ENCODE measurements at places on chromosomes 4 and X.

DNA sequence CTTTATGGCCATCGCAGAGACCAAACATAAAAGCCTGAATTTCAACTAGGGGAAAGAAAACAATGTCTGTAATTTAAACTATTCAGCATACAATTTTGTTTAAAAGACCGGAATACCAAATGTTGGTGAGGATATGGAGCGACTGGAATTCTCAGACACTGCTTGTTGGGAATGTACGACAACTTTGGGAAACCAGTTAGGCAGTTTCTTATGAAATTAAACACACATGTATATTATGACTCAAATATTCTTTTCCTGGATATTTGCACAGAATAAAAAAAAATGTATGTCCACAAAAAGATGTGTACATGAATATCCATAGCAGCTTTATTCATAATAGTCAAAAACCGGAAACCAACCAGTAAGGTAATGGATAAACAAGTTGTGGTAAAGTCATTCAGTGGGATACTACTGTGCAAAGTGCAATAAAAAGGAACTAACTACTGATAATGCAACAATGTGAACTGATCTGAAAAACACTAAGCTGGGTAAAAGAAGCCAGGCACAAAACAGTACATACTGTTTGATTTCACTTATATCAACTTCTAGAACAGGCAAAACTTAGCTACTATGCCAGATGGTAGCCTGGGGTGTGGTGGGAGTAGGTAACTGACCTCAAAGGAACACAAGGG is 152.7 kb upstream of the FTHL17 start:
- DNase-seq, result no peak

DNA sequence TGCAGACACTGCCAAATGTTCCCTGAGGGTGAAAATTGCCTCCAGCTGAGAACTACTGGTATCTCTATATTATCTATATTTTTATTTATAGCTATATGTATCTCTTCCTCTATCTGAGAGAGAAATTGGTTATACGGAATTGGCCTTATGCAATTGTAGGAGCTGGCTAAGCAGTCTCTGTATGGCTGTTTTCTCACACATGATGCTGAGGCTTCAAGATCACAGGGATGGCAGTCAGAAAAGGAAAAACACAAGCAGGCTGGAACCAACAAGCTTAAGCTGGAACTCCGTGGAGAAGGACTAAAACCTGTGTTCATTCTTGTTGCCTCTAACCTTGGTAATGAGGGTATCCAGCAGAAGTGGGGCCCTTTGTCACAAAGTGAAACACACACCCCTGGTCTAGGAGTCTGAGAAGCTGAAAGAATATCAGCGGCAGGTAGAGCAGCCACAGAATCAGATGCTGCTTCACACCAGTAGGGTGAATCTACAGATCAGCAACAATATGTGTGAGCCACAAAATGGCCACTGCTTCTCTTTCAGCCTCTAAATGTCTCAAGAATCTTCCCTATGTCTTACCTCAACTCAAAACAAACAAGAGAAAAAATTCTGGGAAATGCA is 166.5 kb upstream of the PPP1R2C start:
- peak; percentile 44 for DNase-seq

- no peak for DNase-seq
Observed at GRCh38 chr4:126779001-126779400, 853.8 kb upstream of the INTU start.

DNA sequence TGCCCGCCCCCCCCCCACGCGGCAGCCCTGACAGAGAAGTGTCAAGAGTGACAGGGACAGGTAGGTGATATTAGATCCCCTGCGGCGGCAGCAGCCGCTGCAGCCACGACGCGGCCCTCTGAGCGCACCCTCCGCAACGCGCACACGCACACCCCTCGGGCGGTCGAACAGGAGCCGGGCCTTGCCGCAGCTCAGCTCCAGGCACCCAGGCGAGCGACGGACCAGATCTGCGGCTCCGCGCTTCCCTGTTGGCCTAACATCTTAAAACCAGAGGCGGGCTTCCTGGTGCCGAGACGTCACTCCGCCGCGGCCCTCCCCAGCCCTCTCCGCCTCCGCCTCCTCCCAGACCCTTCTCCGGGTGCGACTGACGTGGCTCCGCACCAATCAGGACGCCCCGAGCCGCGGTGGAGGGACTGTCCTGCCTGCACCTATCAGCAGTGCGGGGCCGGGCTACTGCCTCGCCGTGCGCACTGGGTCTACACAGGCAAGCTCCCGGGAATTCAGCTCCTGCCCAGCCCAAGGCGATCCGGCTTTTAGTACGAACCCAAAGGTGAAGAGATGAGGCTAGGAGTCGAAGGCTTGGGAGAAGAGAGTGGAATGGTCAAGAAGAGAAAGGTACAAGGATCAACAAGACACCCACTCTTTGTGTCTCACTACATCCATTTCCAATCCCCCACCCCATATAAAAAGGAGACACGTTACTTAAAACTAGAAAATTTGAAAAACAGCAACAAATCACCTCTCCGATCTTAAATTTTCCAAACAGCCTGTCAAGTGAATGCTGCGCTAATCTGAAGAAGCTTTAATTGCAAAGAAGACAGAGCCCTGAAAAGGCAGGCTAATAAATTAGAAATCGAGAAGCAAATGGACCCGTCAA is at the start of gene PITX2:
Gene PITX2 (minus strand): TSS at position 237 of the 877 bp plus-strand sequence. CDS start 617 bp downstream, outside the sequence.
- no peak for DNase-seq

DNA sequence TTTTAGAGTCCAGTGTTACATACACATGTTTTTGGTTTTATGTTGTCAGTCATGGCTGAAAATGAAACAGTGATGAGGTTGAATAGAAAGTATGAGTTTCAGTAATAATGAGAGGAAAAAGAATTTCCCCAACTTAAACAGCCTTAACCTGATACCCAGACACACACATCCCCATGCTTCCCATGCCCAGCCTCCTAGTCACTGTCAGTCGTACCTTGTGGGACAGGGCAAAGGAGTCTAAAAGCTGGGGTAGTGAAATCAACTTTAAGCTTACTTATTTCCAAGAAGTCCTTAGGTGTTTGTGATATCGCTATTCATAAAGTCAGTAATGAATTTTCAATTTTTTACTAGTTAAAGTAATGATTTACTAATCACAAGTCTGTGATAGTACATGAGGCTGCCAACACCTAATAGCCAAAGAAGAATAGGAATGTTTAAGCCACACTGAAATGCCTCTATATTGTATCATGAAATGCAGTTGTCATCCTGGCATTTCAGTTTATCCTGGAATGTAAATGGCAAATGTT is 24.3 kb upstream of the GPR34 start:
- DNase-seq, result no peak

DNA sequence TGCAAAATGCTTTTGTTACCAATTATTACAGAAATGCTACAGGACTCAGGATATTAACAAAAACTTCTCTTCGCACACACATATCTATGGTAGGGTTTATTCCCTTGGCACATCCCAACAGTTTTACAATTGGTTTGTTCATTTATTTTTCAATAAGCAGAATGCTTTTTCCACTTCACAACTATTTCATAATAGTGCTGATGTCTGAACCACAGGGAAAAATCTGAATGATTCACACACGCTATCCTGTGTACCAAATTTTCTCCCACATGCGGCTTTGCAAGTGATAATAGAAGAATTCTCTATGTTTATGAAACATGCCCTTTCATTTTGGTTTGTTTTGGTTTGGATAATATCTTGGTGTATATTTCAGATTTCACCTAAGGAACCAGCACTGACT is 725.7 kb upstream of the TENM3 start:
- no peak for DNase-seq

GRCh38 chrX:96861218-96861617 is 22.5 kb upstream of the RPA4 start:
- no peak for DNase-seq

DNA sequence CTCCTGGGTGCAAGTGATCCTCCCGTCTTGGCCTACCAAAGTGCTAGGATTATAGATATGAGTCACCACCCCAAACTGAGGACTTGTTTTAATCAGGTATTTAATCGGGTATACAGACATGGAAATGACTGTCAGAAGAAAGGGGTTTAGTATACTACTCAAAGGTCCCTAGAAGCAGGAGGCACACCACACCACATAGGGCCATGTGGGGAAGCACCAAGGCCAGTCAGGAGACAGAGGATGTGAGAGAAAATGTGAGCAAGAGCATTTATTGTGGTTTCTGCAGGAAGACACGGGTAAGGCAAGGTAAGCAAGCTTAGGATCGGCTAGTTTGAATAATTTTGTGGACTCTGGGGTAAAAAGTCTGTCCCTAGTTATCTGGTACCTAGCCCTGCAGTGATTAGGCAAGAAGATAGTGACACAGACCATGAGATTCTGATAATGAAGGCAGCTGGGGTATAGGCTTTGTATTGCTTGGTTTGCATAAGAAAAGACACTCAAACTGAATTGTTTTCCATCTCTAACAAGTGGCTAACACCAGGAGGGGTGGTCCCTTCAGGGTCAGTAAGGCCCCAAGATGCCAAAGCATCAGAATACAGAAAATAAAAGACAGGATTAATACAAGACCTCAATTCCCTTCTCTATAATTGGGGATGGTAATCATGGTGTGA is 408.8 kb upstream of the F9 start:
- DNase-seq, result no peak

DNA sequence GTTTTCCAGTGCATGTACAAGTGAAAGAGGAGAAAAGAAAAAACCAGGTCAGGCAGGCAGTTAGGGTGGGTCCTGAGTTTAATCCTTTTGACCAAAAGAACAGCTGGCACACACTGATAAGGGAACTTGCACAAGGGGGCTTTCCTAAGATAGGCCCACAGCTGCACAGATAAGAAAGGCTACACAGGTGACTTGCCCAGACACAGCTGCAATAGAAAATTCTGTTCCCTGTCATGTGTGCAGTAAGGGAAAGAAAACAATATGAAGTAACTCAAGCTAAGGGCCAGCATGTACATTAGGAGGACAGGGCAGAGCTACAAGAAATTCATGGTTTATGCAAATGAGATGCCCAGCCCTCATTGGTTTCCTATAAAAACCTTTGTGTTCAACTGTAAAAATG is 32.9 kb downstream of the LUZP4 start:
- DNase-seq, result no peak

DNA sequence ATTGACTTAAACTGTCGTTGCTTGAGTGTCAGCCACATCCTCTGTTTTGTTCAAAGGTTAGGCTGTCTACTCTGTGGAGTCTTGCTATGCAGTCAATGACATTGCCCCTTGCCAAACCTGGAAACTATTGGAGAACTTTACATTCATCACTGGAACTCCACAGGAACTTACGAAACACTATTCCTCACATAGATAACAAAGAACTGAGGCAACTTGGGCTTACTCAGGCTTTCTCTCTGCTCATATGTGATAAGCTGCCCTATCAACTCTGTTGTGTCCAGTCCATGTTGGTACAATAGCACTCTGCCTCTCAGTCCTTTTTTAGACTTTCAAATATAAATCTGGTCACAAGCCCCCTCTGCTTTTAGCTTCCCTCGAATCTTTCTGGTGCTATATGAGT is 9.4 kb downstream of the NPY5R start:
- no peak for DNase-seq

- no peak for DNase-seq
Observed at GRCh38 chrX:154121207-154121606, 22.8 kb upstream of the OPN1LW start.

GRCh38 chr4:13944095-13944511 is 316.6 kb upstream of the BOD1L1 start:
- DNase-seq, result no peak

- DNase-seq, result no peak
Observed at GRCh38 chrX:70774223-70774622, 134.3 kb downstream of the TEX11 start.

- no peak for DNase-seq
Observed at GRCh38 chr4:141565379-141566089, 70.8 kb upstream of the IL15 start.

- no peak for DNase-seq
Observed at GRCh38 chr4:185580699-185581098, 45.4 kb upstream of the PDLIM3 start.

DNA sequence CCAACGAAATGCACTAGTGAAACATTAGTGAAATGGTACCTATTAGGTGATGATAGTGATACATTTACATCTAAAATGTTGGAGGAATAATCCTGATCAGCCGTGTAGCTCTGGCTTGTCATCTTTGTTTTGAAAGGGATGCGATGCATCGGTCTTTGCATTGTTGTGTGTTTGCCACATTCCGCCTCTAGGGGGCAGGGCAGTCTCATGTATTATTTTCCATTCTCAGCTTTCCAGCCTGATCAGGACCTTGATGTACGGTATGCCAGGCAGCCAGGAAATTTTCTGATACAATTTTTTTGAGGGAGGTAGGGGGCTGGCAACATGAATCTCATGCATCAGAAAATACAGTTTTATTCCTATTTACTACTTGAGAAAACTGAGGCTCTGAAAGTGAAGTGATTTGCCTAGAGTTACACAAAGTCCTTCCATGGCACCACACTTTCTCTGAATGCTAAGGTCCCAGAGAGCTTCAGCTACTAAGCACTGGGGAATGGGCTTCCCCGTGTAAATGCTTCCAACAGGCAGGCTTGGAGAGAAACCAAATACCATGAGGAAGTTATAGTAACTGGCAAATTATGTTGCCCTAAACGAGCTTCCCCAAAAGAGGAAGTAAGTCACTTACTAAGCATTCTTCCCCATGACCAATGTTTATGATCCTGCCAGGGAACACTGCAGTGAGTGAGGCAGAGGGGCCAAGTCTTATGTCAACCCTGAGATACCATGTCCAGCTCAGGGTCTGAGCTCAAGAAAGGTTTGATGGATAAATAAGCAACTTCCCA is 31.8 kb upstream of the IQSEC2 start:
- peak; percentile 68 for DNase-seq

GRCh38 chr4:12408364-12408763 is 979.7 kb upstream of the HS3ST1 start:
- DNase-seq, result no peak

DNA sequence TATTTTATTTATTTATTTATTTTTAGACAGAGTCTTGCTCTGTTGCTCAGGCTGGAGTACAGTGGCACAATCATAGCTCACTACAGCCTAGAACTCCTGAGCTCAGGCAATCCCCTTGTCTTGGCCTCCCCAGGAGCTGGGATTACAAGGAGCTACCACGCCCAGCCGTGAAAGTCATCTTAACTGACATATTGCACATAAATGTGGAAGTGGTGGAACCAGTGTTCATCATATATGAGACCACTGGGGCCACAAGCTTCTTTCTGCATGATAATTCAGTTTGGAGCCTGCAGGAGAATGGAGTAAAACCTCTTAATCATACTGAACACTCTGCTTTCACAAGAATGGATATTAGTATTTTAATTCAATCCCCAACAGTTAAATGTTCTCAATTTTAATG is 12.5 kb upstream of the CTSO start:
- no peak for DNase-seq

DNA sequence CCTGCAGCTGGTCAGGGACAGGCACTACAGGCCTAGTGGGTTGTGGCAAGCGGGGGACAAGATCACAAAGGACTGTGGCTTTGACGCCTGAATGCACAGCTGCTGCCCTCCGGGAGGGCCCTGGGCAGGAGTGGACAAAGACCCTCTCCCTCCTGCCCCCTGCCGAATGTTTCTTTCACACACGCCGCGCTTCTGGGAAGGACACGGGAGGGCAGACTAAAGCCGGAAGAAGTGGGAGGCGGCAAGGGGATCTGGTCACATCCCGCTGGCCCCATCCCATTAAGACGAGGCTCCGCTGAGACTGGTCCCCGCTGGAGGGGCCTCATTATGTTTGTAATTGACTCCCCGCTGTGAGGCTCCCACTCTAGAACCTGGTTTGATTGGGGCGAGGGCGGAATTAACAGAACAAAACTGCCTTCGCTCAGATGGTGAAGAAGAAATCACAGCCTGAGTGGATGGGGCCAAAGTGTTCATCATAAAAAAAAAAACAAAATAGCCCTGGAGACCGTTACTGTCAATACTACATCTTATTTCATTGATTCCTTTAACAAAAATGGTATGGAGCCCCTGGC is 37.8 kb upstream of the PSAPL1 start:
- DNase-seq, result no peak

Measured in activated CD4-positive, CD25-positive, alpha-beta regulatory T cell treated with anti-CD3 and anti-CD28 coated beads, Interleukin-2, amount 50 U/mL, for 72 hours (primary cell).